Fibroblast of skin of abdomen (primary cell): ENCODE measurements at places on chromosomes 6 and 20.
A peak's percentile ranks its signal among the peaks of the same experiment; 100 is the strongest.

- DNase-seq: peak; percentile 64
Observed at GRCh38 chr20:53829724-53830521, 236.3 kb upstream of the ZNF217 start.

GRCh38 chr6:114108119-114109002 is 137.4 kb upstream of the HDAC2 start:
- peak; percentile 65 for DNase-seq

GRCh38 chr20:19761841-19762240 is 3.8 kb downstream of the RIN2 start:
- no peak for DNase-seq

DNA sequence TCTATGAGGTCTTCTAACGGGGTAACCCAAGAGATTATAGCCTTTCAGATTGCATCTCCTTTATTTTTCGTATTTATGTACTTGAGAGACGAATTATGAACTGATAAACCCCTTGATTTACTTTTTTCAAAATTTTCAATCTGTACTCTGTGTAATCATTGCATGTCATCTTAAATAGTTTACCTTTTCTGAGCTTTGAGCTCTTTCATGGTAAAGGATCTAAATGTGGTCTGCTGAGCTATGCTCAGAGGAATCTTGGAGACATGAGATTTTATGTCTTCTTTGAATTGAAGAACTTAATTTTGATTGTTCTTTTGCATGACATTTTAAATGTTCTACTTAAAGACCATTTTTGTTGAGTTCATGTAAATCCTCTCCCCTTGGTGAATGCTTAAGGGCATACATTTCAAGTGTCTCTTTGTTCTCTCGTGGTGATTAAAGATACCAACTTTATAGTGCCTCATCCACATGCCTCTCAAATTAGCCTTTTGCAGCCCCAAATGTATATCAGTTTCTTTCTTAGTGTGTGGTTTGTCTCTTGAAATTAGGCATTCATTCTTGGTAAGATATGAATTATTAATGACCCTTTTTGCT is 116.3 kb upstream of the SCGN start:
- DNase-seq: no peak

GRCh38 chr20:15396026-15396425 is 1058.6 kb upstream of the FLRT3 start:
- no peak for DNase-seq

GRCh38 chr6:149249370-149250357 is 67.8 kb upstream of the TAB2 start:
- no peak for DNase-seq

- DNase-seq: no peak
Observed at GRCh38 chr6:126148853-126149252, 162.5 kb downstream of the TRMT11 start.

DNA sequence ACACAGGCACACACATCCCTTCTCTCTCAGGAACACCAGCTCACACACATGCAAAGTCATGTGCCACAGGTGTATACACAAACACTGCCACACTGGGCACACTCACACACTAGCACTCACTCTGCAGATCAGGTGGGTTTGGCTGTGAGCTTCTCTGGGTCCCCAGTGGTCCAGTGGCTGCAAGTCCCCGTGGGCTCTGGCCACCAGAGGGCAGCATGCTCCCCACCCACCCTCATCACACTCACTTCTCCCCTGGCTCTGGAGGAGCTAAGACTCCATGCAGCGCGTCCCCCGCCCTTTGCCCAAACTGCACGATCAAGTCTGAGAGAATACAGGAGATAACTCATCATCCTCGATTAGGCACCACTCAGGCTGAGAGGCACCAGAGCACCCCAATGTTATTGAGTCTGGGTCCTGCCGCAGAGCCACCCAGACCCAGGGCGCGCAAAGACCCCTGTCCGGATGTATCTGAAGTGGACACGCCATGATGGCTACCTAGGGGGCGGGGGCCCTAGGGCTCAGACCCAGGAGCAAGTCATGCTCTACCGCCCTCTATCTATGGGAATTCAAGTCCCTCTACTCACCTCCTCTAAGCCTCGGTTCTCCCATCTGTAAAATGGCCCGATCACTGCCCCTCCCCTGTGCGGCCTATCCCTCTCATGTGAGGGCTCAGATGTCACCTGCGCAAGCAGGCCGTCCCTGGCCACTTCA is 90.5 kb downstream of the GRM4 start:
- DNase-seq: peak; percentile 51

DNA sequence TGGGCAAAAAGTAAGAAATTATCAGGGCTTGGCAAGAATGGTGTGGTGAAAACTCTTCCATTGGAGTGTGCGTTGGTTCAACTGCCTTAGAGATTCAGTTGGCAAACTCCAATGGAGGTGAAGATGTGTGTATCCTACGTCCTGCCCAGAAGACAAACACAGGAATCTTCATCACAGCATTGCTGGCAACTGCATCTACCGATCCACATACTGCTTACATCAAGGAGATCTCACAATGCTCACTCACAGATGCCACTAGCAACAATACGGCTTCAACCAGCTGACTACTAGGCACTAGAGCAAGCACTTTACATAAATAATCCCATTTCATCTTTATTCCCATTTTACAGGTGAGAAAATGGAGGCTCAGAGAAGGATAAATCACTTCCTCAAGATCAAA is 10.0 kb upstream of the SPO11 start:
- DNase-seq: no peak

GRCh38 chr6:1820714-1821113 is 211.0 kb downstream of the FOXC1 start:
- no peak for DNase-seq

GRCh38 chr6:31664790-31665500 is at the start of gene GPANK1:
GPANK1 (minus strand) TSS chr6:31664997; CDS start chr6:31664478, 519 bp downstream.
- DNase-seq: peak; percentile 94

GRCh38 chr6:32177183-32177787 is 920 bp upstream of the RNF5 start:
- peak; percentile 42 for DNase-seq

GRCh38 chr6:63476302-63476701 is 96.0 kb upstream of the LOC128125822 start:
- no peak for DNase-seq

GRCh38 chr6:99032396-99032795 is 84.7 kb upstream of the FBXL4 start:
- no peak for DNase-seq

DNA sequence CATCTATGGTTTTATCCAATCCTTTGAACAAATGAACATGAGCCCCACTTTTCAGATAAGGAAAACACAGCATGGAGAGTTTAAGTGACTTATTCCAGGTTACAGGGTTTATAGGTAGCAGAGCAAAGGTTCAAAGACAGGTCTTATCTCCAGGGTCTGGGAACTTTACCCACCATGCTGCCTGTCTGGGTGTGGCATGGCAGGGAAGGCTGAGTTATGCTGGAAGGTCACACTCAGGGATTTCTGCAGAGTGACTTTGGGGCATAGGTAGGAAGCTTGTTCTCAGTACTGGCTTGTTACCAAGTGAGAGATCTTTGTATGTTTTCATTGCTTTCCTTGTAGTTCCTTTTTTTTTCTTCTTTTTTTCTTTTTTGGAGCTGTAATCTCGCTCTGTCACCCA is 1.8 kb downstream of the ZNF831 start:
- no peak for DNase-seq

GRCh38 chr20:10536531-10536930 is 101.4 kb downstream of the SLX4IP start:
- DNase-seq: peak; percentile 25

DNA sequence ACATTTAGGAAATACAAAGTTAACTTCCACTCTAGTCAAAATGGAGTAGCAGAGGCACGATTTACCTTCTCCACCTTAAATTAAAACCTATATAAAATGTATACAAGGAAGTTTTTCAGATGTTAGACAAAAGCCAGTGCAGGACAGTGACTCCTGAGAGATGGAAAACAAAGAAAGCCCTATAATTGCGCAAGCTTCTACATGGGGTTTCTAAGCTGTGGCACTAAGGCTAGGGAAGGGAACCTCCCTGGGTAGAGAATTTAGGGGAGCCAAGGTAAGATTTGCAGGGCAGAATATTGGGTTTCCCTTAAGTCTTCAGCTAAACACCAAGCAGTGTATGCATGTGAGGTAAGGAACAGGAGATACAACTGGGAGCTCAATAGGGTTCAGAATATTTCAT is 18.5 kb upstream of the ZC3H12D start:
- no peak for DNase-seq

DNA sequence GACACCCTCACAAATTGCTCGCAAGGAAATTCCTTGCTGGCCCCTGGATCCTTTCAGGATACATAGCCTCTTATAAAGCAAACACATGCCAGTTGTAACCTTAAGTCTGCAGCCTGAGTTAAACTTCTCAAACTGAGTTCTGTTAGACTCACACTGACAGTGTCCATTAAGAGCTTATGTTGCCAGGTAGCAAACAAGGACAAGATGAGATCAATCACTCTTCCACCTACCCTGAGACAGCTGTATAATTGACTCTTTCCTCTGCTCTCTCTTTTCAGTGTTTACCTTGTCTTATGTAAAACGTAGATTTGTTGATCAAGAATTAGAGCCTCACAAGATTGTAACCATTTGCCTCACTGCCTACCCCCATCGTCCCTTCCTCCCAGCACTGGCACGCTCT is 359.8 kb downstream of the EPM2A start:
- DNase-seq: no peak

- DNase-seq: no peak
Observed at GRCh38 chr6:119584088-119584487, 234.5 kb upstream of the MAN1A1 start.

GRCh38 chr20:8875586-8875985 is 193.3 kb upstream of the PLCB4 start:
- DNase-seq: no peak

- DNase-seq: no peak
Observed at GRCh38 chr6:11527274-11527870, 10.2 kb upstream of the TMEM170B start.

GRCh38 chr20:9478771-9479170 is 35.6 kb upstream of the LAMP5 start:
- no peak for DNase-seq

GRCh38 chr6:137937834-137938233 is 70.8 kb downstream of the TNFAIP3 start:
- no peak for DNase-seq

- no peak for DNase-seq
Observed at GRCh38 chr6:63496361-63496804, 75.9 kb upstream of the LOC128125822 start.

GRCh38 chr6:123062670-123063069 is 66.6 kb downstream of the CLVS2 start:
- DNase-seq: no peak

GRCh38 chr6:111485342-111485741 is 2.3 kb upstream of the REV3L start:
- peak; percentile 40 for DNase-seq

DNA sequence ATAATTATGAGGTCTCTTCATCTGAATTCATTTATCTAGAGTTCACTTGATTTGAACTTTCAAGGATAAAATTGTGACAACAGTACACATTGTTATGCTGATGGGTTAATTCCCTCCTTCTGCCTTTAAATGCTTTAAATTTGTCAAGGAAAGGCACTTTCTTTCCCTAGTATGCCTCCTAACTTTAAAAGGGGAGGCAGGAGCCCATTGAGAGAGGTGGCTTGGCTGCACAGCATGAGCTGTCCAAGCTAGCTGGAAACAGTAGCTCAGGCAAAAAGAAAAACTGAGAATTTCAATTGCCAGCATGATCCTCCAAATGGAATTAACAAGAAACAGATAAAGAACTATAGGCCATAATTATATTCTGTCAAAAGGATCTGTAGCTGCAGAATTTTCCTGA is 243.3 kb upstream of the GRIK2 start:
- no peak for DNase-seq

- DNase-seq: no peak
Observed at GRCh38 chr6:73538116-73538779, 17.4 kb upstream of the EEF1A1 start.

DNA sequence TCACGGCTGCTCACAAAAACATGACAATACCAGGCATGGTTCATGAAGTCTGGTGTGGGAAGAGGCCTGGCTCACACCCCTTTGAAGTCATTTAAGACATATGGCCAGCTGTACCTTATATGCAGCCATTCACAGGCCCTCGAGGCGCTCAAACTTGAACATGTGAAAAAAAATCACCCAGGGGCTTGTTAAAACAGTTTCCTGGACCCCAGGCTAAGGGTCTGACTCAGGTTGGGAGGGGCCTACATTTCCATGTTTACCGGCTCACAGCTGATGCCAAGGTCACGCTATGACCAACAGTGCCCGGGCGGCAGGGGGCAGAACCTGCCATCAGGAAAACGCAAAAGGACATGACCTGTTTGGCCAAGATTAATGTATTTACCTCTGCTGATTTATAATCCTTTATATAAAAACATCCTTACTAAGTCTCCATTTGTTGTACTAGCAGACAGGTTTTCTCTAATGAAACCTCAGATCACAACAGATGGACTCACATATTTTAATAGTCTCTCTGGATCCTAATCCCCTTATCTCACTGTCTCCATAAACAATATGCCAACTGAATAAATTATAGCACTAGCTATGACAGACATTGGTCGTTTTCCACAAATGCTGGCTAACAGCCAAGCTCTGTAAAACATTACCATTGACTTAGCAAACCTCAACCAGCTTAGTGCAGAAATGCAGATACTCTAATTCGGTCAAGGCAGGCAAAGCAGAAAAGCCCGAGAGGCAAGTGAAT is 19.9 kb downstream of the EZR start:
- DNase-seq: peak; percentile 63

GRCh38 chr6:147267658-147268057 is 63.4 kb downstream of the STXBP5 start:
- DNase-seq: no peak

DNA sequence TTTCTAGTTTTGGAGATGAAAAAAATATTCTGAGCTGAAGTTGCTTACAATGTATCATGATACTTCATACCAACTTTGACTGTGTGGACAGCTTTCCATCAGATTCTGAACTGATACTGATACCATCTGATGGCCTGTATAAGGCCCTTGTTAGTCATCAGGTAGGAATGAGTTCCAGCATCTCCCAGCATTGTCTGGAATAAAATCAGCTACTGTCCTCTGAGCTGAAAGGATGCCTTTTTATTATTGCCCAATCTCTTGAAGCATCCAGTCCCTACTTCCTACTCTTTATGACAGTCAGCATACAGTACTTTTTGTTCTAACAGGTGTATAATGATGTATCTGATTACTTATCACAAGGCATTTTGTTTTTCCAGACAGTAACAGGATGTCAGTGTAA is 70.6 kb upstream of the EYA4 start:
- DNase-seq: no peak

DNA sequence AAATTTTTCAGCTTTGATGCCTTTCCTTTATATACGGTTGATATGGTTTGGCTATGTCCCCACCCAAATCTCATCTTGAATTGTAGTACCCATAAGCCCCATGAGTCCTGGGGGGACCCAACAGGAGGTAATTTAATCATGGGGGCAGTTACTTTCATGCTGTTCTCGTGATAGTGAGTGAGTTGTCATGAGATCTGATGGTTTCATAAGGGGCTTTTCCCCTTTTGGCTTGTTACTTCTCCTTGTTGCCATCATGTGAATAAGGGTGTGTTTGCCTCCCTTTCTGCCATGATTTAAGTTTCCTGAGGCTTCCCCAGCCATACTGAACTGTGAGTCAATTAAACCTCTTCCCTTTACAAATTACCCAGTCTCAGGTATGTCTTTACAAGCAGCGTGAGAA is 66.8 kb downstream of the ARHGAP18 start:
- DNase-seq: no peak
